Gastroesophageal sphincter (tissue), 4 donors: ENCODE measurements at places on chromosomes 12 and 14.

GRCh38 chr12:45637242-45637641 is 92.3 kb upstream of the ARID2 start:
- ATAC-seq: no peak

GRCh38 chr14:24241829-24242443 is 487 bp downstream of the TINF2 start:
- ATAC-seq: peak; percentile 93

GRCh38 chr14:72782817-72783216 is 111.1 kb downstream of the DPF3 start:
- no peak for ATAC-seq

- no peak for ATAC-seq
Measured at GRCh38 chr14:70448633-70449340, 3.2 kb upstream of the ADAM21 start.

DNA sequence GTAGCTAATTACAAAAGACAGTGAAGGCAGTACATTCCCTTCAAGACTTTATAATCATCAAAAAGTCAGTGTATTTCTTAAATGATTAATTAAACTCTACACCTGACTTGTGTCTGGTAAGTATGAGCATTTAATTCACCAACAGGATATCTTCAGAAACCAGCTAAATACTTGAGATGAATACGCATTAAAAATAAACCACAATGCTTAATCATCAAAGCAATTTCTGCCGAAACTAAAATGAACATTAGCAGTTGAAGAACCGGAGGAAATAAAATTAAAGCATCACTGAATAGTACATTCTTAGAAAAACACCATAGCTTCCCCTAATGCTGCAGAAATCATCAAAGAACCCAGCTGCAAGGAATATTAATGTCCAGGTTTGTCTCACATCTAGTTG is 32.7 kb downstream of the SLC25A21 start:
- no peak for ATAC-seq

- no peak for ATAC-seq
Measured at GRCh38 chr12:50174971-50175715, 8.0 kb upstream of the CERS5 start.

- no peak for ATAC-seq
Measured at GRCh38 chr14:48622980-48623379, 947.6 kb upstream of the MDGA2 start.

DNA sequence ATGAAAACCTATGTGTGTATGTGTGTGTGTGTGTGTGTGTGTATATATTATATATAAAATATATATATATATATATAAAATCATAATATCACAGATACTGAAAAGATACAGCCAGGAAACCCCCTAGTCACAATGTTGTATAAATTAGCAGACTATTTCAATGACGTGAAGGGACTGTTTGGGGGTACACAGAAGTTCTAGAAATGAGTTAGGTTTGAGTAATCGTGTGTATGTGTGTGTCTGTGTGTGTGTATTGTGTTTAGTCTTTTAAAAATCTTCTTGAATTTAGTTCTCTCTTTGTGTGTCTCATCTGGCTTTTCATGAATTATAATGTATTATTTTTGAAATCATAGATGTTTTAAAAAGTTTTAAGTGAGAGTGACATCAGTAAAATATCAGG is 21.9 kb downstream of the ADAM21 start:
- no peak for ATAC-seq

DNA sequence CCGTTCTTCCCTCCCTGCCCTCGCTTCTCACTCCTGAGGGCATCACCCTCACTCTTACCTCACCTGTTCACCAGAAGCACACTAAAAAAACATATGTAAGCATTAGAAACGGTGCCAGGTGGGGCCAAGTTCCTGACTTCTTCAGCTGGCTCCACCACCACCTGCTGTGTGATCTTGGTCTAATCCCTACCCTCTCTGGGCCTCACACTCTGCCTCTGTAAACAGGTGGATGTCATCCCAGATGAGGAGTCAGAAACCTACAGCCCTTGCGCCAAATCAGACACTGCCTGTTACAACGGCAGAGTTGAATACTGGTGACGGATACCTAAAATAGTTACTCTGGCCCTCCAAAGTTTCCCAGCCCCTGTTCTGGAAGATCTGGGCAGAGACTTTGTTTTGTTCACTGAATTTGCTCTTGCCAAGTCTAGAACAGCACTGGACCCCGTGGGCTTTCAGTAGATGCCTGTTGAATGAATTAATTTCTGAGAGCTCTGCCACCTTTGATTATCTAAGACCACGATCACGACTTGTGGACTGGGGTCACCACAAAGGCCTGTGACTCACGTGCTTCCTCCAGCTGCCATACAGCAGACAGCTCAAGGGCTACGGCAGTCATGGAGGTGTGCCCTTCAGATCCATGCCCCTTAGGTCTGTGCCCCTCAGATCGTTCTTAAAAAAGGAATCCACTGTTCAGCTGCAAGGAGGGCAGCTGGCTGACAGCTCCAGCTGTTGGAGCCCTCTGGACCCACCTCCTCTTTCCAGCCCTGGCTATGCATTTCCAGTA is 71.9 kb downstream of the GSC start:
- ATAC-seq: no peak

DNA sequence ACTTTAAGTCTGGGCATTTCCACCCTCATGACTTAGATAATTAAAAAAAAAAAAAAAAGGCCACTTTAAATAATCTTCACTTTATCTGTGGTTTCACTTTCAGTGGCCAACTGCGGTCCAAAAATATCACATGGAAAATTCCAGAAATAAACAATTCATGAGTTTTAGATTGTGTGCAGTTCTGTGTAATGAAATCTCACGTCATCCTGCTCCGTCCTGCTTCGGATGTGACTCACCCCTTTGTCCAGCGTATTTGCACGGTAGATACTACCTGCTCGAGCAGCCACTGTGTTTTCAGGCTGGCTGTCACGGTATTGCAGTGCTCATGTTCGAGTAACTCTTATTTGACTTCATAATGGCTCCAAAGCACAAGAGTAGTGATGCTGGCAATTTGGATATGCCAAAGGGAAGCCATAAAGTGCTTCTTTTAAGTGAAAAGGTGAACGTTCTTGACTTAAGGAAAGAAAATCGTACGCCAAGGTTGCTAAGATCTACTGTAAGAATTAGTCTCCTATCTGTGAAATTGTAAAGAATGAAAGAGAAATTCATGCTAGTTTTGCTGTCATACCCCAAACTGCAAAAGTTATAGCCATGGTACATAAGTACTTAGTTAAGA is 2.4 kb downstream of the E2F7 start:
- ATAC-seq: no peak

DNA sequence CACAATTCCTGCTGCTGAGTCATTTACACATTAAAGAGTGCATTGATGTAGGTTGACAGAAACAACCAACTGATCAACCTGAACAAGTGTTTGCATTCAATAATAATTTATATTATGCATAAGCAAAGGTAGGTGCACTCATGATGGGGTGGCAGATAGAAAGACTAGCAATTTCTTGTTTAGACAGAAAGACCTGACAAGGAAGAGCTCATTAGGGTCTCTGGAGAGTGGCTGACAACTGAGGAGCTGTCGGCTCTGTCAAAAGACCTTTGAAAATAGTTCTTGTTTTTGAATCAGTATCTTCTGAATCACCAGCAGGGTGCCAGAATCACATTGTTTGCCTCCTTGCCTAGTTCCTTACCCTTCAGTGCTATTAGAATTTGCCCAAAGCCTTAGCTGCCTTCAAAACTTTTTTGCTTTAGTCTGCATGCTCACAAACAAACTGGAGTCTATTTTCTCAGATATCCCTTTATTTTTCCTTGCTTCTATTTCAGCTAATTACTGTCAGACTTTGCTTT is 234.7 kb downstream of the BTG1 start:
- ATAC-seq: no peak

- no peak for ATAC-seq
Measured at GRCh38 chr12:29309320-29309902, 71.6 kb downstream of the ERGIC2 start.

- ATAC-seq: no peak
Measured at GRCh38 chr14:33979613-33980276, 28.9 kb upstream of the EGLN3 start.

- ATAC-seq: no peak
Measured at GRCh38 chr14:48582938-48583337, 907.5 kb upstream of the MDGA2 start.

DNA sequence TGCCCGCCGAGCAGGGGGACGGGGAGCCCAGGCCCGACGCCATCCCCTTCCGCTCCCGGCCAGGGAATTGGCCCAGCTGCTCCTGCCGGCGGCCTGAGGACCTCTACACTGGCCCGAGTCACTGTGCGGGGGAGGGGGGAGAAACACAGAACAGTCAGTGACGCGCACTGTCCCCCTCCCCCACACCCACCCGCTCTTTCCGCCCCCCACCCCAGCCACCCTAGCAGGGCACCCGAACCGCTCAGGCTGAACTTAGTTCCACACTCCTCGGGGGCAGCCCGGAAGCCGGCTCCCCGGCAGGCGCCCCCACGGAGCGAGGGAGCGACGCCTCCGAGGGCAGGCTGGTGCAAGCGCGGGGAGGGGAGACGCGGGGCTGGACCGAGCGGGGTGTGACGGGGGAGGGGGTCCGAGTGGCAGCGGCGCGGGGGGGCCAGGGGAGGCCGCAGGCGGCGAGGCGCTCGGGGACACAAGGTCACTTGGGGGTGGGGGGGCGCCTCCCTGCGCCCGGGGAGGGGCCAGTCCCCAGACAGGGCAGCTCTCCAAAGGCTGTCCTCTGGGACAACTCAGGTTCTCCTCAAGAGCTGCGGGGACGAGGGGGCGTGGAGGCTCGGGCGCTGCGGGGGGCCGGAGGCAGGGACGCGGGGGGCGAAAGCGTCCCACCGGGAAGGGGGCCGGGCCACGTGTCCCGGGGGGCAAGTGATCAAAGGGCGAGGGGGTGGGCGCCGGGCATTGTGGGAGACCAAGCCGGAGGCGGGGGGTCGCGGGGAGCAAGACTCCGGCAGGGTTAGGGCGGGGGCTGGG is 648 bp downstream of the CHD4 start:
- peak; percentile 21 for ATAC-seq

GRCh38 chr12:725076-725475 is 27.3 kb upstream of the WNK1 start:
- ATAC-seq: no peak

DNA sequence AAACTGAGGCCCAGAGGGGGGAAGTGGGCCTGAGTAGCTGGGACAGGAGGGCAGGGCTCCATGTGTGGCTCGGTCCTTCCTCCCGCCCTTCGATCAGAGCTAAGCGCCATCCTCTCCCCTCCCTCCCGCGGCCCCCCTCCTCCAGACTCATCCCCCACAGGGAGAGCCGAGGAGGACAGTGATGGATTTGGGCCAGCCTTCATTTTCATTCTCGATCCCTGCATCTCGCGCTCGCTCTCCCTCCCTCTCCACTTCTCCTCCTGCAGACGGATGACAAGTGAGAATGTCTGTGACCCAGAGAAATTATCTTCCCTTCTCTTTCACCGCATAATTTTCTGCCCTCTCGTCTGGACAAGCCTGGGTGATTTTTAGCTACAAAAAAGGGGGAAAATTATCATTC is 183.3 kb downstream of the RBM19 start:
- no peak for ATAC-seq

- no peak for ATAC-seq
Measured at GRCh38 chr12:80763874-80764273, 47.2 kb downstream of the MYF5 start.

DNA sequence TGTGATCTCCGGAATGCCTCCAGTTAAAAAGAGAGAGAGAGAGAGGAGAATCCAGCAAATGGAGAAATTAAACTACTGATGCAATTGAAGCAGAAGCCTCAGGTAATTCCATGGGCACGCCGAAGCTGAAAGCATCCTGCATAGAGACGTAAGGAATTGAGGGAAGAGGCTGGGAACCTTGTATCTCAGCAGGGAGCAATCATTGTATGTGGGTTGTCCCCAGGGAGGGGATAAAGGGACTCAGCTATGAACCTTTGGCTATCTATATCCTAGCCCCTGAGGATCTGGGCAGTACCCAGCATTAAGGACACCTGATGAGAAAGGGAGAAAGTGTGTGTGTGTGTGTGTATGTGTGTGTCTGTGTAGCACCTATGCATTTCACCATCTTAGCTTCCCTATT is 95.8 kb upstream of the ATXN7L3B start:
- no peak for ATAC-seq

GRCh38 chr14:67650694-67651093 is 23.7 kb downstream of the VTI1B start:
- ATAC-seq: no peak

GRCh38 chr14:59541731-59542130 is 34.9 kb downstream of the CCDC175 start:
- no peak for ATAC-seq

- ATAC-seq: no peak
Measured at GRCh38 chr12:3103806-3104205, 26.6 kb downstream of the TSPAN9 start.

DNA sequence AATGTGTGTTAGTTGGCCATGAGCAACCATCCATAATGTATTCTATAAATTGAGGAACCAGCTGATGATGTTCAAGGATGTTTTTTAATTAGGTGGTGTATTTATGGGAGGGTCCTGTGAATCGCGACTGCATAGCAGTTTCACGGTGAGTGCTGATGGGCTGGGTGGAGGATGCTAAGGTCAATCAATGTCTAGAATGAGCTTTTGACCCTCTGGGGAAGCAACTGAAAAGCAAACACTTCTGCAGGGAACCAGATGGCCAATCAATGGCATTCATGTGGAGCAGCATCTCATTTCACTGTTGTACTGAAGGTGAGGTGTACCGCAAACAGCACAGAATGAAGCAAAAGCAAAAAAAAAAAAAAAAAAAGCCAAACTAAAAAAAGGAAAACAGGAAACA is 676.1 kb upstream of the TMEM132C start:
- ATAC-seq: no peak

DNA sequence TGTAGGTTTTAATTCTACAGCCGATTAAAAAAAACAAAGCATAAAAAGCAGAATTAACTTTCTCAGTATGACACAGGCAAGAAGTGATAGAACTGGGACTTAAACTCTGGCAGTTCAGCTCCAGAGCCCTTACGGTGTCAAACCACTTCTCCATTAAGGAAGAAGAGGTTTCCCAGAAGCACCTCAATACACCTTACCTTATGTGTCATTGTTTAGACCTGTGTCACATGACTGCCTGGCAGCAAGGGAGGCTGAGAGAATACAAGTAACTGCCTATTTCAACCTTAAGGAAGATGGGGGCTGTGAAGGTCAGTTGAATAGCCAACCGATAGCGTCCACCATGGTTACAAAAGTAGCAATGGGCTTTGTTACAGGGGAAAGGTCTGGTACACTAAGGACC is 54.6 kb upstream of the ARHGAP5 start:
- no peak for ATAC-seq

DNA sequence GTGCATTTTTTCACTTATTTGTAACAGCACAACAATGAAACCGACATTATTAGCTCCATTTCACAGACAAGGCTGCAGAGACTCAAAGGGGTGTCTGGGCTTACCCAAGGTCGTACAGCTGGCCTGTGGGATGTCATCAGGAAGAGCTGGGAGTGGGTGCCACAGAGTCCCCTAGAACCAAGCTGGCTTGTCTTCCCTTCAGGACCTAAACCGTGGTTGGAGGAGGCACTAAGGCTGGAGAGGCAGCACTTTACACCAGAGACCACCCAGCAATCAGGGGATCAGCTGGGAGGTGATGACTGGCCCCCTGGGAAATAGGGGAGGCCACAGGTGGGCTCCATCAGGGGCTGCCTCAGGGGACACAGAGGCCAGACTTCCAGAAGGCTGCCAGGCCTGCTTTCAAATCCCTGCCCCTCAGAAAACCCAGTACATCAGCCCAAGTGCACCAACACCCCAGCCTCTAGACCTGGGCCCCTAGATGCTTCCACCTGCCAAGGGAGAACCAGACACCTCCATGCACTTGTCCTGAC is 28.3 kb downstream of the DIO3 start:
- ATAC-seq: no peak
